Ascending aorta (tissue), 2 donors: ENCODE measurements at places on chromosomes 16 and 17.
A peak's percentile ranks its signal among the peaks of the same experiment; 100 is the strongest.

GRCh38 chr17:57665696-57666095 is 79.4 kb downstream of the CCDC182 start:
- H3K27me3 ChIP-seq: no peaks in the 10 kb centered on the region
- no peaks in the 10 kb centered on the region for H3K4me1 ChIP-seq
- no peak for DNase-seq
- H3K36me3 ChIP-seq: no peaks in the 10 kb centered on the region
- no peak overlapping the region for H3K4me3 ChIP-seq
- H3K27ac ChIP-seq: no peak overlapping the region

GRCh38 chr17:40538936-40539705 is 26.2 kb downstream of the CCR7 start:
- H3K27ac ChIP-seq: peak overlapping the region; percentile 58
- H3K27me3 ChIP-seq: no peaks in the 10 kb centered on the region
- DNase-seq: no peak
- peaks cover 5% of the 10 kb centered on the region for H3K4me1 ChIP-seq
- H3K4me3 ChIP-seq: no peak overlapping the region

GRCh38 chr17:48127371-48128051 is 19.9 kb downstream of the SNX11 start:
- no peak overlapping the region for H3K4me3 ChIP-seq
- H3K27me3 ChIP-seq: no peaks in the 10 kb centered on the region
- no peak overlapping the region for H3K27ac ChIP-seq
- no peak for DNase-seq
- H3K4me1 ChIP-seq: no peaks in the 10 kb centered on the region

DNA sequence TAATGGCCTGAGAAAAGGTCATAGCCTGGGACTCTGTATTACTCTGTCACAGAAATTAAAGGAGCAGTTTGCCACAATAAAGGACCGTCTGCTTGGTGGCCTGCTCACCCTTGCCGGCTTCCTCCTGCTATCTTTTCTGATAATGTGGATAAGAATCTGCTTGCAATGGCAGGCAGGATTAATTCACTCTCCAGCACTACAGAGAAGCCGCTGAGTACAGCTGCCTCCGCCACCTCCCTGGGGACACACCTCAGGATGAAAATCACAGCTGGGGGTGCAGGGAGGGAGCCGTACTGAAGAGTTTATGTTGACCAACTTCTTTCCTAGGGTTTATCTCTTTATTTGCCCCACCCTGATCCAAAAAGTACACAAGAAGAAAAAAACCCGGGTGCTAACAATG is 245.9 kb upstream of the RPL38 start:
- no peak overlapping the region for H3K27ac ChIP-seq
- no peaks in the 10 kb centered on the region for H3K4me1 ChIP-seq
- no peak overlapping the region for H3K4me3 ChIP-seq
- DNase-seq: no peak
- H3K27me3 ChIP-seq: peaks cover 5% of the 10 kb centered on the region

DNA sequence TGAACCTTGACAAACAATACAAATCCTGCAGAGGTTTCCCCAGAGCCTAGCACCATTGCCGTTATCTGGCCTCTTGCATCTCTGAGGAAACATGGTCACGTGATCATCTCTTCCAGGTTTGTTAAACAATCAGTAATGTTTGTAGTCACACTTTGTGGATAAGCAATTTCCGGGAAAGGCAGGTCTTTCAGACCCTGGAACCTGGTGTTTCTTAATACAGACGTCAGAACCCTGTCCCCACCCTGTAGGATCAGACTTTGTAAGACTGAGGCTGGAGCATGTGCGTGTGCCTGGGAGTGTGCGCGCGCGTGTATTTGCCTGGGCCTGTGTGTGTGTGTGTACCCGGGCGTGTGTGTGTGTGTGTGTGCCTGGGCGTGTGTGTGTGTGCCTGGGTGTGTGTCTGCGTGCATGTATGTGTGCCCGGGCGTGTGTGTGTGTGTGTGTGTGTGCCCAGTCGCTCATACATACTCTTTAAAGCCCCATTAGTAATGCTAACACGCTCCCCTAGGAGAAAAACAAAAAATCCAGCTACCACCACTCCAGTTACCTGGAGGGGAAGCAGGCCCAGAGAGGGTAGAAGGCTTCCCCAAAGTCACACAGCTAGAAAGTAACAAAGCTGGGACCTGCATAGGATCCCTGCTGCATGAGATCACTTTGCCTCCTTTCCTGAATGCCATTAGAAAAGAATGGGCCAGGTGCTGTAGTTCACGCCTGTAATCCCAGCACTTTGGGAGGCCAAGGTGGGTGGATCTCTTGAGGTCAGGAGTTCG is 5.3 kb downstream of the CTNS start:
- H3K4me1 ChIP-seq: peaks cover 8% of the 10 kb centered on the region
- DNase-seq: no peak
- no peak overlapping the region for H3K27ac ChIP-seq
- peaks cover 16% of the 10 kb centered on the region for H3K36me3 ChIP-seq

DNA sequence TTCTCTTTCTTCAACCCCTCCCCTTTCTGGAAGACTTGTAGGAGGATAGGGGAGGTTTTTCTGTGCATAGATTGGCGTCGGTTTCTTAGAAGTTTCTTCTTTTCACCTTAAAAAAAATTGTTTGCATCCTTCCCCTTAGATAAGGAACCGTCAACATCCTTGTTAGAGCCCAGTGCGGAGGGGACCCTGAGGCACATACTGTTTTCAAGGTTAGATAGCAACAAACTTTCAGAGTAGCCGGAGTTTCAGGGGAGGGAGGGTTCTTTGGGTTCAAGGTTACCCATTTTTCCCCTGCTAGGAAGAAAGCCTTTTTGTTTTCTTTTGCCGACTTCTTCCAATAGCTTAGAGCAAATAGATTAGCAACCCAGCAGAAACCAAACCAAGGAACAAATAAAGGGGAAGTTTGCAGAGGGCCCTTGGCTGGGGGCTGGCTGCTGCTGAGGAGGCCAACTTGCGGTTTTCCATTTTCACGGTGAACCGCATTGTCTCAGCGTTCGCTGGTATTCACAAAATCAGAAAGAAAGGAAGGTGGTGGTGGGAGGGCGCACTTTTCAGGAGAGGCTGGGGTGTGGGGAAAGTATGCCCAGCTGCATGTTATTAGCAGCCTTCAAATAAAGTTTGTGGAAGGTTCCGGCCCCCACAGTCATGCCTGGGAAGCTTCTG is 28.8 kb downstream of the MSI2 start:
- DNase-seq: no peak
- H3K4me1 ChIP-seq: no peaks in the 10 kb centered on the region
- H3K27me3 ChIP-seq: no peaks in the 10 kb centered on the region

DNA sequence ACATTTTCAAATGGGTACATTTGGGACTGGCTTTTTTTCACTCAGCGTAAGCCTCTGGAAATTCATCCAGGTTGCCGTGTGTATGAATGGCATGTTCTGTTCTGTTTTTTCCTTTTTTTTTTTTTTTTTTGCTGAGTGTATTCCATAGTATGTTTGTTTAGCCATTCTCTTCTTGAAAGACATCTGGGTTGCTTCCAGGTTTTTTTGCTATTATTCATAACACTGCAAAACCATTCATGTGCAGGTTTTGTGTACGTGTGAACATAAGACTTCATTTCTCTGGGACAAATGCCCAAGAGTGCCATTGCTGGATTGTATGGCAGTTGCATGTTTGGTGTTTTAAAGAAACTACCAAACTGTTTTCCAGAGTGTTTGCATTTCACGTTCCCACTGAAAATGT is 335.9 kb upstream of the TNRC6C start:
- H3K4me1 ChIP-seq: no peaks in the 10 kb centered on the region
- no peaks in the 10 kb centered on the region for H3K36me3 ChIP-seq
- no peaks in the 10 kb centered on the region for H3K27me3 ChIP-seq
- no peak overlapping the region for H3K4me3 ChIP-seq
- no peak for DNase-seq

DNA sequence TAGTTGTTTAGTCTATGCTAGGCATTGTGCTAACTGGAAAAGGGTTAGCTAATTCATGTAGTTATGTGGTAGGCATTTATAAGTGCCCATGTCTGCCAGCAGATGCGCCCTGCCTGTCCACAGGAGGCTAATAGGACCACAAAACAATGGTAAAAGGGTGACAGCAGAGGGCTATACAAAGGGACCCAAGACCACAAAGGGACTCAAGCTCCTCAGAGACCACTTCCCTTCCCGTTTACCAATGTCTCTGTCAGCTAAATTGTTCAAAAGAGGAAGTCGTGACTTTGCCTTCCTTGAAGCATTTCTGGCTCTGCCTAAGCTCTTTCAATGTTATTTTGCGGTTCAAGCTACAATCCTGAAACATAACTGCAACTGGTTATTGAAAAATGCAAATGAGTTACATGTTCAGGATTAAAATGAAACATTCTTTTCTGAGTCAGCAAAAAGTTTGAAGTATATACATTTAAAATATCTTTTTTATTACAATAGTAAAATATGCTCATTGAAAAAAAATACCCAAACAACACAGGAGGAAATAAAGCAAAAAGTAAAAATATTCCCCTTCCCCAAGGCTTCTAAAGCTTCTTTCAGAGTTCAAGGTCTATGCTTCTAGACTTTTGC is 149.2 kb downstream of the MAF start:
- H3K4me1 ChIP-seq: no peaks in the 10 kb centered on the region
- no peaks in the 10 kb centered on the region for H3K36me3 ChIP-seq

- no peak overlapping the region for H3K4me3 ChIP-seq
- H3K4me1 ChIP-seq: peaks cover 3% of the 10 kb centered on the region
- no peaks in the 10 kb centered on the region for H3K27me3 ChIP-seq
- DNase-seq: no peak
These were observed 120.6 kb downstream of the GOSR1 start for GRCh38 chr17:30597776-30598288.

DNA sequence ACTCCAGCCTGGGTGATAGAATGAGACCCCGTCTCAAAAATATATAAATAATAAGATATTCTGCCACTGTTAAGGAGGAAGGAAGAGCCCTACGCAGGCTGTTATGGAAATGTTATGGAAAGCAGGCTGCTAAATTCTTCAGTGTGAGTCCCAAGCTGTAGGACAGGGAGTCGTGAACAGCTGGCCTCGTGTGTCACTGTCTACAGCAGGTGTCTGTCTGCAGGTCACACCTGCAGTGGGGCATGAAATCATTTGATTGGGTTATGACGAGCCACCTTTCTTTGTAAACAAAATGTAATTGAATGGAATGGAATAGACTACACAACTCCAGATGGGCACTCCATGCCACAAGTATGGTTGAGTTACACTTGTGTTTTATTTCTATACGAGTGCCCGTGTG is 15.6 kb upstream of the LITAF start:
- DNase-seq: no peak
- peaks cover 15% of the 10 kb centered on the region for H3K4me1 ChIP-seq
- no peaks in the 10 kb centered on the region for H3K27me3 ChIP-seq

DNA sequence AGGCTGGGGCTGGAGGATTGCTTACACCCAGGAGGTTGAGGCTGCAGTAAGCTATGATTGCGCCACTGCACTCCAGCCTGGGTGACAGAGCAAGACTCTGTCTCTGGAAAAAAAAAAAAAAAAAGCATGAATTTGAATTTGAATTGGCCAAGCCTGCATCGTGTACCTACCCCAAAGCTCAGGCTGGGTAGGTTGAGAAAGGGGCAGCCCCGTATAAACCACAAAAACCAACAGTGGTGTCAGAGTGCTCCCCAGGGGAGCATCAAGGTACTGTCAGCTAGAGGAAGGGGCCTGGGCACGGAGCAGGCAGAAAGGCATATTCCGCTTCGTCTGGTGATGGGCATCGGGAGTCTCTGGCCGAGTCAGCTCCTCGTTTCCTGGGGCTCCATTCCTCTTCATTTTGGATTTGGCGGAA is 40.9 kb downstream of the RAP1GAP2 start:
- no peaks in the 10 kb centered on the region for H3K4me1 ChIP-seq
- no peaks in the 10 kb centered on the region for H3K27me3 ChIP-seq
- no peaks in the 10 kb centered on the region for H3K36me3 ChIP-seq
- H3K4me3 ChIP-seq: no peak overlapping the region
- H3K27ac ChIP-seq: no peak overlapping the region
- DNase-seq: no peak

GRCh38 chr16:31217136-31217530 is 198 bp upstream of the PYDC1 start:
- H3K36me3 ChIP-seq: no peaks in the 10 kb centered on the region
- peaks cover 3% of the 10 kb centered on the region for H3K27me3 ChIP-seq
- H3K27ac ChIP-seq: no peak overlapping the region
- H3K4me3 ChIP-seq: no peak overlapping the region

- H3K36me3 ChIP-seq: no peaks in the 10 kb centered on the region
- H3K4me3 ChIP-seq: no peak overlapping the region
- H3K27ac ChIP-seq: no peak overlapping the region
- H3K27me3 ChIP-seq: no peaks in the 10 kb centered on the region
These were observed 393.3 kb upstream of the CDH11 start for GRCh38 chr16:65515193-65515592.

DNA sequence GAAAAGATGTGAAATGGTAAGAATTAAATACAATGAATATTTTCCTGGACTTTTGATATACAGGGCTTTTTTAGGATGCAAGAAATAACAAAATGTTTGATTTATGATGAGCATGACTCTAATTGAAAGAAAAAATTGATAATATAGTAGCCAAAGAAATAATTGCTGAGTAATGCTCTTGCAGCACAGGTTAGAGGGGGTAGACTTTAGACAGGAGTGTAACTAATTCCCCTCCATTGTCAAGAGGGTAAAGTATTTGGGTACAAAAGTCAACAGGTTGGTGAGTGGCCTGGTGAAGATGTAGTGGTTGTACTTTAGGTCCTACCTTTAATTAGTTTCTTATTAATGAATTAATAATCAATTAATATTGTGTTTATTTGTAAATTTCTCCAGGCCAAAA is 912.3 kb downstream of the KCNJ2 start:
- no peak overlapping the region for H3K4me3 ChIP-seq
- no peak overlapping the region for H3K27ac ChIP-seq

DNA sequence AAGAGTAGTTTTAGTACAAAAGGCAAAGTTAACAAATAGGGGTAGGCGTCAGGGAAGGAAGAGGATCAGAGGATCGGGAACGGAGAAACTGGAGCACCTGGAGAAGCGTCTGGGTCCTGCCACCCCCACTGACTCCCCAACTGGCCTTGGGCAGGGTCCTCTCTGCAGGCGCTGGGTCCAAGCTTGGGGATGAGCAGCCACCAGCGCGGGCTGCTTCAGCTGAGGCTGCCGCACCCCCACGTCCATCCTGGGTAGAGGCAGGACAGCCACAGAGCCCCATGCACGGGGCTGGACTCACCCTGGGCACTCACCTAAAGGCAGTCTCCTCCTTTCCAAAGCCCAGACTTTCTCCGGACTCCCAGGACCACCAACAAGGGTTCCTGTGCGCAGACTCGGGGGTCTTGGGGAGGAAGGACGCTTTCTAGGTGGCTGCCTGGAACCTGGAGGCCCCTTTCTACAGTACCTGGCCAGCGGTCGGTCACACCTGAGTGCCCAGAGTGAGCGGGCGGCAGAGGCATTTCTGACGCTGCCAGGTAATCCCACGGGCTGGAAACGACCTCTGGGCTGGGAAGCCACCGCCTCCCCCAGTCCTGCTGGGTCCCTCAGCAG is 1.1 kb downstream of the HS3ST6 start:
- no peaks in the 10 kb centered on the region for H3K4me1 ChIP-seq
- no peak overlapping the region for H3K27ac ChIP-seq
- H3K4me3 ChIP-seq: no peak overlapping the region
- H3K36me3 ChIP-seq: no peaks in the 10 kb centered on the region
- H3K27me3 ChIP-seq: peaks cover 21% of the 10 kb centered on the region
